ENCODE measurements at places on chromosomes 7 and 10. TPM values are rescaled to one million over a fixed set of nuclear protein-coding genes. Genes with fewer than 3 reads are reported as not detected.

Gene PAX4
- total RNA-seq, result not detected

Gene MBLAC1
- 2.4 TPM for total RNA-seq

Gene VPS37D
- total RNA-seq, result 5.7 TPM

Gene FRA10AC1
- 4.8 TPM for total RNA-seq

Measured in smooth muscle cell of bladder (primary cell).